Trophoblast cell (in vitro differentiated cells and primary cell): ENCODE measurements at places on chromosomes 1 and 21.
A peak's percentile ranks its signal among the peaks of the same experiment; 100 is the strongest.

GRCh38 chr1:10813799-10814198, 17.4 kb upstream of the CASZ1 start:
- no peak for DNase-seq
- H3K4me1 ChIP-seq, result no peaks in the 10 kb centered on the region
- H3K27ac ChIP-seq, result no peak overlapping the region
- no peaks in the 10 kb centered on the region for H3K36me3 ChIP-seq
- no peaks in the 10 kb centered on the region for H3K27me3 ChIP-seq

GRCh38 chr1:58201492-58202106, 344.9 kb downstream of the OMA1 start:
- no peaks in the 10 kb centered on the region for H3K27me3 ChIP-seq
- H3K36me3 ChIP-seq, result no peaks in the 10 kb centered on the region
- no peaks in the 10 kb centered on the region for H3K4me1 ChIP-seq
- no peak overlapping the region for H3K4me3 ChIP-seq
- no peak for DNase-seq
- no peak overlapping the region for H3K27ac ChIP-seq

GRCh38 chr1:76938304-76938703, 71.0 kb downstream of the ST6GALNAC5 start:
- H3K4me1 ChIP-seq, result peaks cover 4% of the 10 kb centered on the region
- no peak for DNase-seq
- no peaks in the 10 kb centered on the region for H3K36me3 ChIP-seq
- no peak overlapping the region for H3K4me3 ChIP-seq
- no peaks in the 10 kb centered on the region for H3K27me3 ChIP-seq

DNA sequence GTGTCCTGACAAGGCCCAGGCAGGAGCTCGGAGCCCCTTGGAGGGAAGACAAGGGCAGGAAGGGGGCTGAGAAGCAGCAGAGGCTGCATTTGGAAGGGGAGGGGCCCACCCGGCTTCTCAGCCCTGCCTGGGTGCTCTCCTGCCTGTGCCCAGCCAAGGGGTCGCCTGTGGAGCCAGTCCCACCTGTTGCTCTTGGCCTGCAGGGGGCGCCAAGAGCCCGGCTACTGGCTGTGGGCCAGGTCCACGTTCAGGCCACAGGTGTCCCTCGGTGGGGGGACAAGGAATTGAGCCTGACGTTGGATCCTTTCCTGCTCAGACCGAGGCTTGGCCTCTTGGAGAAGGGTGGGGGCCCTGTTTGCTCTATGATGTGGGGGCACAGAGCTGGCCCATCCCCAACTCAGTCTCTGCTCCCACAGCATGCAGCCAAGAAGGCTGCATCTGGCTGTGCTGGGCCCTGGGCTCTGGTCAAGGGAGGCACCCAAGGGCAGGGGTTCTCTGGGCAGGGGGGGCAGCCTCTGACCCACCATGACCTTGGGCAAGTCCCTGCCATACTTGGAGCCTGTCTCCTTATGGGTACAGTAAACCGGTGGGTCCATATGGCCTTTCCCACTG, 10.9 kb downstream of the WNT4 start:
- no peak overlapping the region for H3K4me3 ChIP-seq
- no peak overlapping the region for H3K27ac ChIP-seq
- peaks cover 17% of the 10 kb centered on the region for H3K4me1 ChIP-seq

DNA sequence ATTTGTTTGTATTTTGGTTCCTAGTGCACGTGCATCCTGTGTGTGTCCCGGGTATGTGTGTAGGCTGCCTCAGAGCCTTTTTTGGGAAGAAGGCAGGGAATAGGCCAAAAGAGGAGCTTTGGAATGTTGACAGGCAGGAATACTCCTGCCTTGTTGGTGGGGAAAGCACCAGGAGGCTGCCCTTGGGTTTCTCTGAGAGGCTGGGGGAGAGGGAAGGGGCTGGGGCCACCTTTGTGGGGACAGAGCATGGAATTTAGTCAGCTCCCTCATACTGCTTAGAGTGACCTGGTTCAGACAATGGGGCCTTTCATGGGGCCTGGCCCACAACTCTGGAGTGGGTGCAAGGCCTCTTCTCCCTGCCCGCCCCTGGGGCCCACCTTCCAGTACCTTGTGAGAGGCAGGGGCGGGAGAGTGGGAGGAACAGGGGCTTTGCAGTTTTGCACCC, 31.3 kb downstream of the ACOT11 start:
- DNase-seq, result no peak
- H3K36me3 ChIP-seq, result no peaks in the 10 kb centered on the region
- H3K27me3 ChIP-seq, result no peaks in the 10 kb centered on the region
- H3K4me3 ChIP-seq, result no peak overlapping the region
- H3K4me1 ChIP-seq, result peaks cover 21% of the 10 kb centered on the region
- no peak overlapping the region for H3K27ac ChIP-seq

DNA sequence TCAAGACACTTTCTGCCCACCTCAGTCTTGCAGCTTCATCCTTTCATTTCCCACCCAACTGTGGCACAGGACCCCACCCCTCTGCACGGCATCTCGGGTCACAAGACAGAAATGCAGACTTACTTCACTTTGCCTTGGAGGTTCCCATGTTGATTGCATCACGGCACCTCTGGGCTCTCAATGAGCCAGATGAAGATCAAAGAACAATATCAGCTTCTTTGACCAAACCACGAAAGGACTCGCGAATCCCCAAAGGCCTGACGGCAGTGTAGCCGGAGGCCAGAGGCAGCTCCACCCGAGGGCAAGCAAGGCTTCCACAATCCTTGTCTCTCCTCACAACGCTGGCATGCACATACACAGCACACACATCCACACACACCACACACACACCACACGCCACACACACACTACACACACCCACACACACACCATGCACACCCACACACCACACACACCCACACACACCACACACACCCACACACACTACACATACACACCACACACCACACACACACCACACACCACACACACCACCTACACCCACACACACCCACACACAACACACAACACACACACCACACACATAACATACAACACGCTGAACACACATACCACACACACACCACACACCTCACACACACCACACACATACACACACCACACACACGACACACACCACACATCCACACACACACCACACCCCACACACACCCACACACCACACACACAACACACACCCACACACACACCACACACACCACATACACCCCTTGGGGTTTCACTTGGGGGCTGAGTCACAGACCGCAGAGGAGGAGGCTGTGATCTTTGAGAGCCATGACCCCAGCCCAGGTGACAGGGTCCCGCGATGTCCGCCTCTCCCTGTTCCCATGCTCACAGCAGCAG, 35.8 kb downstream of the UBASH3A start:
- H3K4me3 ChIP-seq, result peak overlapping the region; percentile 42
- no peaks in the 10 kb centered on the region for H3K4me1 ChIP-seq
- no peaks in the 10 kb centered on the region for H3K27me3 ChIP-seq

DNA sequence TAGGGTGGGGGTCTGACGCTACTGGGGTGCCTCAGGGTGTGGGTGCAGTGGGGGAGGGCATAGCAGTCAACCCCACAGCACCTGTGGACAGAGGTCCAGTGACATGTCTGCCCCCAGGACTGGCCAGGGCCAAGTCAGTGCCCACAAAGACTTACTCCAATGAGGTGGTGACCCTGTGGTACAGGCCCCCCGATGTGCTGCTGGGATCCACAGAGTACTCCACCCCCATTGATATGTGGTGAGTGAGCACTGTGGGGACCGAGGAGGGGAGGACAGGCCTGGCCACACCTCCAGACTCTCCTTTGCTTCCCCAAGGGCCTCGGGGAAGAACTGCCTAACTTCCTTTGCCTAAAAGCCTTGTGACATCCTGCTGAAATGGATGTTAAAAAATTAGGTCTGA, 23.5 kb downstream of the CDK18 start:
- H3K4me3 ChIP-seq, result no peak overlapping the region
- no peak overlapping the region for H3K27ac ChIP-seq
- H3K36me3 ChIP-seq, result peaks cover 33% of the 10 kb centered on the region
- H3K27me3 ChIP-seq, result no peaks in the 10 kb centered on the region
- H3K4me1 ChIP-seq, result no peaks in the 10 kb centered on the region
- DNase-seq, result no peak

- no peaks in the 10 kb centered on the region for H3K4me1 ChIP-seq
- H3K36me3 ChIP-seq, result no peaks in the 10 kb centered on the region
- DNase-seq, result no peak
- no peak overlapping the region for H3K4me3 ChIP-seq
- no peaks in the 10 kb centered on the region for H3K27me3 ChIP-seq
Measured at GRCh38 chr1:80101159-80101558, 1094.6 kb upstream of the ADGRL4 start.

GRCh38 chr1:172960454-172961208, 90.1 kb downstream of the TNFSF18 start:
- no peaks in the 10 kb centered on the region for H3K4me1 ChIP-seq
- H3K4me3 ChIP-seq, result no peak overlapping the region
- no peaks in the 10 kb centered on the region for H3K27me3 ChIP-seq
- no peak for DNase-seq

- H3K4me3 ChIP-seq, result peak overlapping the region; percentile 5
- H3K36me3 ChIP-seq, result no peaks in the 10 kb centered on the region
- DNase-seq, result no peak
- H3K4me1 ChIP-seq, result no peaks in the 10 kb centered on the region
Measured at GRCh38 chr1:29893046-29893723, 656.9 kb downstream of the PTPRU start.

DNA sequence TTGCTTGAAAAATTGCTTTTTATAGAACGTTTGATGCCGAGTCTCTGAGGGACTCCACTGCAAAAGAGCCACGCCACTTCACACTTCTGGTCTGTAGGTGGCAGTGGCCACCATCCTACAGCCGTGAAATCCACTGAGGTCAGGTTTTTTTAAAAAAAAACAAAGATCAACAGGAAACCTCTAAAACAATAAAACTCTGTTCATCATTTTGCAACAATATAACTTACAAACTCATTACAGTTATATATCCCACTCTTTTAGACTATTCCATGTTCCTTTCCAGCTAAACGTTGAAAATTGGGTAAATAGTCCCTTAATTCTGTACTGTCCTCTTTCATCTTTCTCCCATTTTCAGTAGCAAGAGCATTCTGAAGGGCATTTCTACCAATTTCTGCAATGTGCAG, 64.6 kb upstream of the FMN2 start:
- H3K4me3 ChIP-seq, result no peak overlapping the region
- H3K36me3 ChIP-seq, result no peaks in the 10 kb centered on the region
- DNase-seq, result peak; percentile 16
- no peaks in the 10 kb centered on the region for H3K27me3 ChIP-seq
- no peaks in the 10 kb centered on the region for H3K4me1 ChIP-seq
- H3K27ac ChIP-seq, result no peak overlapping the region
